ENCODE measurements at places on chromosomes 12 and 14. TPM values are rescaled to one million over a fixed set of nuclear protein-coding genes. Genes with fewer than 3 reads are reported as not detected.

The REC8 gene
- 0.66 TPM for total RNA-seq

The SERPINA5 gene
- not detected for total RNA-seq

The RTN1 gene
- 2.9 TPM for total RNA-seq

The MIA2 gene
- 9.4 TPM for total RNA-seq

The NOS1 gene
- under 0.01 TPM for total RNA-seq

The DNAI7 gene
- total RNA-seq = 0.37 TPM

The SGPP1 gene
- total RNA-seq = 27.4 TPM

The PKP2 gene
- 0.06 TPM for total RNA-seq

The BCL11B gene
- not detected for total RNA-seq

The APOLD1 gene
- 10.6 TPM for total RNA-seq

The CIROP gene
- total RNA-seq = 0.06 TPM

The ESRRB gene
- total RNA-seq = 0.06 TPM

The CD63 gene
- total RNA-seq = 4,269 TPM

Data from aortic smooth muscle cell (primary cell).